ENCODE measurements at places on chromosomes 13 and 19. TPM values are rescaled to one million over a fixed set of nuclear protein-coding genes. Genes with fewer than 3 reads are reported as not detected.

The SMIM17 gene
- not detected for total RNA-seq

The PSG2 gene
- not detected for total RNA-seq

DNA sequence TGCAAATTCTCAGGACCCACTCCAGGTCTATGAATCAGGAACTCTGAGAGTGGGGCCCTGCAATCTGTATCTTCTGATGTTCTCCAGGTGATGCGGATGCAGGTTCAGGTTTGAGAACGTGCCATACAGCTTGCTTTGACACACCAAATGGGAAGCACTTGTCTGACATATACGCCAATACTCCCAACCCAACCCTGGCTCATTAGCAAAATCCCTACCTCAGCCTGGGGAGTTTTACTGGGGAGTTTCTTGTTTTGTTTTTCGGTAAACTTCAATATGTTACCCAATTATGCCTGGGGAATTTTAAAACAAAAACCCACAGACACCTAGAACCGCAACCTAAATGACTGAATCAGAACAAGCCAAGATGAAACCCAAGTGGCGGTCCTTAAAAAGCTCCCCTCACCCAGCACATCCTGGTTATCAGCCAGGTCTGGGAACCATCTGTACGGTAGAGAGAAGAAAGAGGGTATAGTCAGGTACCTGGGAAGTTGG lies 41.2 kb downstream of the ABCC4 start:
- ATAC-seq, result no peak

DNA sequence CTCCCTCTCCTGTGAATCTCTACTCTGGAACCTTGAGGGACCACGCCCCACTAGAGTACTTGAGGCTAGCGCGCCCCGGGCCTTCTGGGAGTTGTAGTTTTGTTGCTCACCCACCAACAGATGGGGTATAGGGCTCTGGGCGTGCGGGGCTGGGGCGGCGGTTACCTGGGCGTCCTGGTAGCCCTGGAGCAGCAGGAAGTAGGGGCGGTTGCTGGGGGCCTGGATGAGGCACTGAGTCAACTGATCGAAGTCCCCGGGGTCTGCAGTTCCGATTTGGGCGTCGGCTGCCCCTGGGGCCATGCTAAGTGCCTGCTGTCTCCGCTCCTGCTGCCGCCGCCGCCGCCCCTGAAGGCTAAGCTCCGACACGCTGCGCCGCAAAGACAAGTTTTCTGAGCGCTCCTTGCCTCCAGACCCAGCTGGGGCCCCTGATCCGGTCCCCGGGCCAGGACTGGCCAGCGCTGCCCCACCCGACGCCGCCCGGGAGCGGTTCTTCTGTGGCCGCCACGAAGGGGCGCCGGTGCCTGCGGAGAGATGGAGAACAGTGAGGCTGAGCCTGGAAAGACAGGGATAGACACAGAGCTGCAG lies 5.3 kb downstream of the RASIP1 start:
- ATAC-seq, result no peak

DNA sequence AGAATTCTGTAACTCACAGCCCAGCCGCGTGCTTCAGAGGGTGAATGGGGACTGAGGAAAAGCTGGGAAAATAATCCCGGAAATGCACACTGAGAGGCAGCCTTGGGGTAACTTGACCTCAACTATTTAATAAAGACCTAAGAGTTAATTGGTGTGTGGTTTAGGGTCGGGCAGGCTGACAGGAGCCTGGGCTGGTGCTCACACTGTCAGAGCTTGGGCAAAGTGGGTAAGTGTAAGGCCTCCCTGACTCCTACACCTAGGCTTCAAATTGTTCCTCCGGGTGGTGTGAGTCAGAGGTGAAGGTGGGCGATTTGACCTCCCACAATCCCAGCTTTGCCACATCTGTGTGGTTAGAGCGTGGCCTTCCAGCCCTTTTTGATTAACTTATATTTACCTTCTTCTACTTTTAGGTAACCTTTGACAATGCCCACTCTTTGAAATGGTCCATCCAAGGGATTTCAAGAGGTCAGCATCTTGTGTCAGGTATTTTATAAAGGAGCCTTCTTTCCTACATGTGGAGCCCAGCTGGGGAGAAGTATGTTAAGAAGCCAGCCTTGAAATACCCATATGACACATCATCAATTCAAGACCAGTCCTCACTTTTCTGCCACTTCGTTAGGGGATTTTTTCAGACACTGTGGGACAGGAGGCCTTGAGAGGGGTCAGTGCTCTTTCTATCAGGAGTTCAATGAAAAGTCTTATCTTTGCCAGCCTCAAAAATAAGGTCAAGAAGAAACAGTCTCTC lies 114.2 kb downstream of the NUFIP1 start:
- ATAC-seq, result no peak

DNA sequence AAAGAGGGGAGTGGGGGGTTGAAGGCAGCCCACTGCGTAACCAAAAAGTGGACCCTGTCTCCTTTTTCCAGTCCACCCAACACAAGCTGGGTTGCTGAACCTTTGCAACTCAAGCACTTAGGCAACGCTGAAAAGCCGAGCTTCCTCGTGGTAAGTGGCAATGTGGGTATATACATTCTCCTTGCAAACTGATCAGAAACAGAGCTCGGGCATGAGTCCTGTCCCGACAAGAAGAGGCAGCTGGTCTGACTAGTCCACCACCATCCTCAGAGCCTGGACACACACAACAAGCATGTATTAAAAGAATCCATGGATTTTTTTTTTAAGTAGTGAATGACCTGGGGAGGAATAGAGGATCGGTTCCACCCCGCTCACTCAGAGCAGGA lies 240.6 kb upstream of the ZNF507 start:
- ATAC-seq, result no peak

DNA sequence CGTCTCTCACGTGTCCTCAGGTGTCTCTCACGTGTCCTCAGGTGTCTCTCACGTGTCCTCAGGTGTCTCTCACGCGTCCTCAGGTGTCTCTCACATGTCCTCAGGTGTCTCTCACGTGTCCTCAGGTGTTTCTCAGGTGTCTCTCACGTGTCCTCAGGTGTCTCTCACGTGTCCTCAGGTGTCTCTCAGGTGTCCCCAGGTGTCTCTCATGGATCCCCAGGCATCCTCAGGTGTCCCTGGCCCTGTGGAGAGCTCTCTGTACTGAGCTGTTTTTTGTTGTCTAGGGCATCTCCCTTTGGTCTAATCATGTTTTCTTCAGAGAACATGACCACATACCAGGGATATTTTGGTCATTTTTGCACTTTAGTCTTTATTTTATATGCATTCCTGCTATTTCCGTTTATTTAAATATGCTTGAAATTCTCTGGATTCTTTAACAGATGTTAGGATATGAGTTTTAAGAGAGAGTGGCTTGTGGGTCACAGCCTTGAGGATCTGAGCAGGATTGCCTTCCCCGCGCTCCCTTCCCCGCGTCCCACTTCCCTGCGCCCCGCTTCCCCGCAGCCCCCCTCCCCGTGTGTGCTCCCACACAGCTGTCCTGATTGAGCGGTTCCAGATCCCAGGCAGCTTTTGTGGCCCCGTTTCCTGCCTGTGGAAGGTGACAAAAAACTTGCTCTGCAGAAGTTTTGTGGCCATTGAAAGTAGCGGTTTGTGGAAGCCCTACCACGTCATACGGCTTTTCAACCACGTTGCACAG lies 31.9 kb downstream of the ATP4B start:
- no peak for ATAC-seq

DNA sequence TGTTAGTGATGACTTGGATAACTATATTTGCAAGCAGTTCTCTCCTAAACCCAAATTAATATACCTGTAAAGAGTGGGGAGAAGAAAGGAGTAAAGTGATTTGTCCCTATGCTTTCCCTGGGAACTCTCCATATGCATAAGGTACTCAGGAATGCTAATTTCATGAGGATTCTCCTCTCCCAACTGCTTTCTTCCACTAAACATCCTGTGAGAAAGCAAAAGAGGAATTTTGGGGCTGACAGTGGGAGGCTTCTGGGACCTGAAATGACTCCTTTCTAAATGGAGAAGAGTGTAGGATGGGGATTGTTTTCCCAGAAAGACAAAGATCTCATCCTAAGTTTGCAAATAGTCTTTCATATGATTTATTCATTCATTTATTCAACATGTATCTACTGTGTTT lies 250.5 kb downstream of the TDRD3 start:
- no peak for ATAC-seq

GRCh38 chr13:53276265-53276664 lies 247.7 kb downstream of the OLFM4 start:
- ATAC-seq, result no peak

GRCh38 chr19:29854033-29854432 lies 42.2 kb downstream of the CCNE1 start:
- ATAC-seq, result no peak

GRCh38 chr13:96431044-96431581 lies 341.2 kb downstream of the HS6ST3 start:
- ATAC-seq, result no peak

All from gastroesophageal sphincter (tissue), 4 donors.